ENCODE measurements at places on chromosomes 11 and 22. TPM values are rescaled to one million over a fixed set of nuclear protein-coding genes. Genes with fewer than 3 reads are reported as not detected.

TUBA8 gene
- 2.6 TPM for total RNA-seq

DNA sequence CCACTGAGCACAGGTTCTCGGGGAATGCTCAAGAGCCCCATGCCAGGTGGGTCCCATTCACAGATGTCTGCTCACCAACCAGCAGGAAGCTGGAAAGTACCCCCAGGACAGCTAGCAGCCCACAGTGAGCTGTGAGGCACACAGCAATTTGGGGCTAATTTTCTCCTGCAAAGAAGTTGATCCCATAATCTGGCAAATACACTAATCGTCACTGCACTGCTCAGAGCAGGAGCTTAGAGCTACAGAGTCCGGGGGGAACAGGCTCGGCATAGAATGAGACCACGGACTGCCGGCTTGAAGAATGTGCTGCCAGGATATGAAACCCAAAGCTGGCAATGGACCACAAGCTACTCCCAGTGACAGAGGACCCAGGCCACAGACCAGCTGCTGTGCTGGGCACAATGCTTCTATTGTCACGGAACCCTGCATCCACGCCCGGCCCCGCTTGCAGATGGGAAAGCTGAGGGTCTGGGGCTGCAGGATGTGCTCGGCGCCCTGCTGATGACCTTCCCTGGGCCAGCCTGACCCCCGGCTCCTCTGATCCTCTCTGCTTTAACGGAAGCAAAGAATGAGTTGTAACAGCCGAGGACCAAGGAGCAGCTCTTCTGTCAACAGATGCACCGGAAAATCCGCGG, 239.7 kb downstream of the CTTN start:
- DNase-seq = no peak

OSM gene
- total RNA-seq = 0.36 TPM

DNA sequence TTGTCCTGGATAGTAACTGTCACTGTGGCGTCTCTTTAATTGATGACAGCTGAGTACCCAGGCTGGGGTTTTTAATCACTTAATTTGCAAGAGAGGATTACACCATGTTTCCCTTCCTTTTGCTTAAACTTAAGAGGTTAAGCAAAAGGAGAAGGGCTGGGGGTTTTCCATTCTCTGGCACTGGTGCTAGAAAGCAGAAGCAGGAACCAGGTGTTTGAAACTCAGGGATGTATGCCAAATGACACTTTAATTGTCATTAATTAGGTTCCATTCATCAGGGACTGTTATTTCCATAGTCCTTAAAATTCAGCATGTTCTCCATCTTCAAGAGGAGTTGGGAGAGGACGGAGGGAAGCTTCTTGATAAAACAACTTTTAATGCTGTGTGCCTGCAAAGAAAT, 746.2 kb downstream of the NELL1 start:
- no peak for DNase-seq

OR52N4 gene
- 0.75 TPM for total RNA-seq

- no peak for DNase-seq
Measured at GRCh38 chr11:112524798-112525197, 264.1 kb upstream of the PLET1 start.

GRCh38 chr11:74417379-74417804, 19.2 kb upstream of the PGM2L1 start:
- no peak for DNase-seq

GRCh38 chr11:76705826-76706225, 35.3 kb upstream of the LRRC32 start:
- no peak for DNase-seq

DNA sequence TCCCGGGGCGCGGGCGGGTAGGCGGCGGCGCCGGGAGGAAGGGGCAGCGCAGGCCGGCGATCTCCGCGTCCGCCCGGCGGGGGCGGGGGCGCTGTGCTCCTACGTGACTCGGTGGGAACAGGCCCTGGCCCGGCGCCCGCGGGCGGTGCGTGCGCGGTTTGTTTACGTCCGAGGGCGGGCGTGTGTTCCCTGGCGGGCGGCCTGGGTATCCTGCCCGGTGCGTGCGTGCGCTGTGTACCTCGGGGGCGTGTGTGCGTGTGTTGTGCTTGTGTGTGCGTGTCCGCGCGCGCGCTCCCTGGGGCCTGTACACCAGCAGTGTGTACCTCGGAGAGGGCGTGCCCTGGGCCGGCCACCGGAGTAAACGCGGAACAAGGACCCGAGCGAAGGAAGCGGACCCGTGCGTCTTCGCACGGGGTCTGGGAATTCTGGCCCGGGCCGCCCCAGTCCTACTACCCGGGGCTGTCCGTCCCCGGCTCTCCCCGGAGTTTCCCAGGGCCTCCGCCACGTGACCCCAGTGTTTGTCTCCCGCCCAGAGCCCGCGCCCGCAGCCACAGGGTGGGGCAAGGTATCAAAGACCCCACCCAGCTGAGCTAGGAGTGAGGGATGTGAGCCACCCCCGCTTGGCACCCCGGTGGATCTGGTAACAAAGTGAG, 769 bp downstream of the MAFF start:
- peak; percentile 90 for DNase-seq

DNA sequence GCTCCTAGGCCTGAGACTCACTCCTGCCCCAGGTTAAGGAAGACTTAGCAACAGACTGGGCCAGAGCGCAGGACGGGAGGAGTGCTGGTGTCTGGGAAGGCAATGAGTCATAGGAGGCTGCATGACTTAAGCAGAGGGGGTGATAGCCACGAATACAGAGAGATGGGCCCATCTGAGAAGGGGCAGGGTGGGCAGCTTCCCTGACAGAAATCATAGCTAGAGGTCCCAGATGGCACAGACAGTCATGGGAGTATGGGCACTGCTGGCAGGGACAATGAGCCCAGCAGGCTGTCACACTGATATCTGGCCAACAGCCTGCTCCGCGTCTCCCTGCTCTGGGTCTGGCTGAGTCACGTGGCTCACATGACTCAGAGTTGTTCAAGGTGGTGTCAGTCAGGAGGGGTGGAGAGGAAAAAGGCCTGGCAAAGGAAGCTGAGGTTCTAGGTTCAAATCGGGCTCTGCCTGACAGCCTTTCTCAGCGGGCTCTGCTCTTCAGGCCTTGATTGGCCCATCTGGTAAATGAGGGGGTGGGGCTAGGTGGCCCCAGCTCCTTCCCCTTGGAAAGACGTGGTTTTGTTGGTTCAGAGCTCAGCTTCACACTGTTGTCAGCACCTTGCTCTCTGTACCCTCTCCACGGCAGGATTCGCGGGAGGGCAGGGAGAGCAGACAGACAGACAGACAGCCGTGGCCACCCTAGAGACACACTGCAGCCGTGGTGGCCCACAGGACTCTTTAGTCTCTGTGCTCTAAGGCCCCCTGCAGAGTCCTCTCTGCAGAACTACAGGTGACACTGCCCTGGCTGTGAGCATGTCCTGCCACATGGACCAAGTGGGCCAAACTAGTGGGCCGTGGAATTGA, 47.8 kb downstream of the DBX1 start:
- peak; percentile 86 for DNase-seq

FAT3 gene
- total RNA-seq = 16.1 TPM

- peak; percentile 79 for DNase-seq
Measured at GRCh38 chr22:32991353-32992101, 66.7 kb downstream of the SYN3 start.

LDHAL6A gene
- not detected for total RNA-seq

ETS1 gene
- 112 TPM for total RNA-seq

CBX6 gene
- 93.8 TPM for total RNA-seq

DNA sequence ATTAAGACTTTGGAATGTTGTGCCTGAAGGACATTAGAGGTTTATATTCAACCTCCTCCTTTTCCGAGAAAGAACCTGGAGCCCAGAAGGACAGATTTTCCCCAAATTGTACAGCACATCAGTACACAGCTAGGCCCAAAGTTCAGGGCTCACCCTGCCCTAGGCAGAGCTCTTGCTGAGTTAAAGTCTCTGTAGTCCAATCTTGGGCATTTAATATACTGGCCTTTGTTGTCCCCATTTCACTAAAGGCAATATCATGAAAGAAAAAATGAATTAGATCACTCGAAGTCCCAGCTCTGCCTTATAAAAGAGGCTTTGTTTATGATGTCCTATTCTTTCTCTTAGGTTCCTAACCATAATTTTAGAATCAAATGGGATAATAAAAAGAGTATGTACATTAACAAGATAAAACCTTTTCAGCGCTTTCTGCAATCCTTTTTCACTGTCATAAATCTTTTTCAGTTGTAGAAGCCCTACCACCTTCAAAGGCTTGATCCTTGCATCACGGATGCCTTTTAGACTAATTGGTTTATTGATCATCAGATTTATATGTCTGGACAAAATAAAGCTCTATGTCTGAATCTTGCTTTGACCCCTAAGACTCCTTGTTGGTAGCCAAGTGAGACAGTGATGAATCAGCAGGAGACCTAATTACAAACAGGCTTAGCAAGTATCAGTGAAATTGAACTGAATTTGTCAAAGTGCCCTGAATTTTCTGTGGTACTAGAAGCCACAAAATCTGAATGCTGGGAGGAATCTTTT, 39.8 kb downstream of the RELT start:
- DNase-seq = no peak

DNA sequence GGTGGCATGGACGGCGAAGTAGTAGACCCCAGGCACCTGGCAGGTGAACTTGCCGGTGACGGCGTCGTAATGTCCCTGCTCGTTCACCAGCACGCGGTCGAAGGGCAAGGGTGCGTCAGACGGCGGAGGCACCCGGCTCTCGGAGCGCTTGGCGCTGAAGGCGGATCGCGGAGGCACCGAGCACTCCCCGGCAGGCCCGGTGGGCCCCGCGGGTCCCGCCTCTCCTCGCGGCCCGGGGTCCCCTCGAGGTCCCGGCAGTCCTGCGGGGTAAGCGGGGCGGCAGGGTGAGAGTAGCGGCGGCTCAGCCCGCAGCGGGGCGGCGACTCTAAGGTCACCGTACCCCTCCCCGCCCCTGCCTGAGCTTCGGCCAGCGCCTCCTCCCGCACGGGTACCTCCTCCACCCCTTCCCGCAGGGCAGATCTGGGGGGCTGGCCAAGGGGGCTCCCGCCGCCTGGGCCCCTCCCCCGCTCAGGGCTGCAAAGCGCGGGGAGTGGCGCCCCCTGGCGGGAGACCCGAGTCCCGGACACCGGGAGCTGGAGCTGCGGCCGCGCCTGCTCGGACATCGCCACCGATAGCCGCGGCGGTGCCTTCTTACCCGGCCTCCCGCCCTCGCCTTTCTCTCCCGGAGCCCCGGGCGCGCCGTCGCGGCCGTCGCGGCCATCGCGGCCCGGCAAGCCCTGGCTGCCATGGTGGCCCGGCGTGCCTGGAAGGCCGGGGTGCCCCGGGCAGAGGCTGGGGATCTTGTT, 921 bp downstream of the C1QTNF5 start:
- DNase-seq = no peak

DNA sequence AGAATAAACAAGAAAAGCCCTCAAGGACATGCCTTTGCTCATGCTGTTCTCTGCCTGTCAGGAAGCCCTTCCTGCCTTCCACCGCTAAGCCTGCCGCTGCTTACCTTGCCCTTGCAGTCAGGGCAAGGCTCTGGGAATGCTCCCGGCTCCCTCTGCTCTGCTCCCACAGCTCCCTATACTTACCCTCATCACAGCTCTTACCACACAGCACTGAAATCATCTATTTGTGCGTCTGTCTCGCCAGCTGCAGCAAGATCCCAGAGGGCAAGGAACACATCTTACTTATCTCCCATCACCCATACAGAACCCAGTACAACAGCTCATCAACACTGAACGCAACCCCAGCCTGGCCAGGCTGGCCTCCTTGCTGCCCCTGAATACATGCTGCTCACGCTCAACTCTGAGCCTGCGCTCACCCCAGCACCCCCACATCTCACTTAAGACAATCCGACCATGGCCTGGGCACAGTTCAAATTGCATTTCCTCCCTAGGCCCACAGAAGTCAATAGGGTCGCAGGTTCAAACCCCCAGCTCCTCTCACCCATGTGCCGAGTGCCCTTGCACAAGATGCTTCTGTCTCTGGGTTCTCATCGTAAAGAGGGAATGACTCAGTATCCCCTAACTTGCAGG, 161.8 kb downstream of the IGLL1 start:
- no peak for DNase-seq

- DNase-seq = no peak
Measured at GRCh38 chr11:2451916-2452315, 7.1 kb downstream of the KCNQ1 start.

- no peak for DNase-seq
Measured at GRCh38 chr11:17719938-17720795, 796 bp downstream of the MYOD1 start.

DNA sequence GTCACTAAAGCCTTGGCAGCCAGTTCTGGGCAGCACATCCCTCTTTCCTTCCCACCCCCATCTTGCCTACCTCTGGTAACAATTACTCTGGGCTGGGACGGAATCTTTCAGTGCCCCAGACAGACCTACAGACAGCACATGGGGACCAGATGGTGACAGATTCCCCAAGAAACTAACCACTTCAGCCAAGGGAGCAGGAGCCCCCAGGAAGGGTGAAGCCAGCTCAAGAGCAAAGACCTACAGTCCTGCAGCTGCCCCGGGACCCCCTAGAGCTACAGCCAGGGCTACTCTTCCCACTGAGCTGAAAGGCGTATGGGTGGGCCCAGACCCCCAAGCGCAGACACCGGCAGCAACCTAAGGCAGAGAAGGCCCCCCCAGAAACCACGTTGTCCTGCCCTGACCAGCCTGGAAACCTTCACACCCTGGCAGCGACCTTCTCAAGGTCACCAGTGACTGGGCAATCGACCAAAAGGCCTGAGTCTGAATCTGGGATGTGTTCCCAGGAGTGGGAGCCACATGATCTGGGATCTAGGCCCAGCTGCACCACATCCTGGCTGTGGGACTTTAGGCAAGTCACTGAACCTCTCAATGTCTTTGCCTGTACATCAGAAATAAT, 65.8 kb downstream of the LRRC32 start:
- DNase-seq = no peak

RBMXL2 gene
- total RNA-seq = not detected

RPL3 gene
- total RNA-seq = 2,529 TPM

DNA sequence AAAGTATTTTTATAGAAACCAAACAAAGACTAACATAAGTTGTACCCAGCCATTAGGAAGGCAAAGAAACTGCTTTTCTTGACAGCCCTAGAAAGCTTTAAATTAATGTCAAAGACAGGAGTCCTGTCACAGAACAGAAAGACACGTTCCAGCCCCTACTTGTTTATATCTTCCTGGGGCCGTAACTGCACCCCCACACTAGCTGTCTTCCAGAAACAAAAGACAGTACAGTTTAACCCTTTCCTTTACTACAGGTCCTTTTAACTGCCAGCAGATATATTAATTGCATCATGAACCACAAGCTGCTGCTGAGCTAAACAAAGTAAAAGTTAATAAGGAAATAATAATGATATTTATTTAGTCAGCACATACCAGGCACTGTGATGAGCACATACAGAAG, 20.3 kb upstream of the CFAP300 start:
- DNase-seq = no peak

GRCh38 chr22:19983741-19984140, 32.9 kb downstream of the ARVCF start:
- DNase-seq = no peak

GRCh38 chr22:28052825-28053269, 133.8 kb upstream of the PITPNB start:
- no peak for DNase-seq

- peak; percentile 26 for DNase-seq
Measured at GRCh38 chr11:113531575-113532451, 56.6 kb upstream of the DRD2 start.
